ENCODE measurements at places on chromosomes 5 and 9. TPM values are rescaled to one million over a fixed set of nuclear protein-coding genes. Genes with fewer than 3 reads are reported as not detected.

- DNase-seq: peak; percentile 45
Observed at GRCh38 chr5:132060501-132061161, at the start of gene IL3. IL3 (plus strand) TSS chr5:132060655; CDS start chr5:132060707, 52 bp downstream.

- DNase-seq: no peak
Observed at GRCh38 chr9:15834541-15834940, 281.7 kb downstream of the CCDC171 start.

MLLT3 gene
- 43.6 TPM for total RNA-seq

SLC1A1 gene
- 1.4 TPM for total RNA-seq

Measured in activated naive CD4-positive, alpha-beta T cell treated with anti-CD3 and anti-CD28 coated beads, Interleukin-2, amount 50 U/mL, for 72 hours (primary cell).